Left renal pelvis (tissue), 4 donors: ENCODE measurements at places on chromosomes 3 and 15.

DNA sequence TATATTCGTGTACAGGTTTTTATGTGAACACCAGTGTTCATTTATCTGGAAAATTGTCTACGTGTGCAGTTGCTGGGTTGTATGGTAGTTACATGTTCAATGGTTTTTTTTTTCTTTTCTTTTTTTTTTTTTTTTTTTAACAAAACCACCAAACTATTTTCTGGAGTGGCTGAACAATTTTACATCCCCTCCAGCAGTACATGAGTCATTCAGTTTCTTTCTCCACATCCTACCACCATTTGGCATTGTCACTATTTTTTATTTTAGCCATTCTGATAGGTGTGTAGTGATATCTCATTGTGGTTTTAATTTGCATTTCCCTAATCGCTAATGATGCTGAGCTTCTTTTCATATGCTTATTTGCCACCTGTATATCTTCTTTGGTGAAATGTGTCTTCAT is 256.3 kb upstream of the EOMES start:
- no peak for DNase-seq

- no peak for DNase-seq
Observed at GRCh38 chr3:69005791-69006482, 7.5 kb downstream of the EOGT start.

- no peak for DNase-seq
Observed at GRCh38 chr3:78858174-78858573, 909.6 kb downstream of the ROBO1 start.

DNA sequence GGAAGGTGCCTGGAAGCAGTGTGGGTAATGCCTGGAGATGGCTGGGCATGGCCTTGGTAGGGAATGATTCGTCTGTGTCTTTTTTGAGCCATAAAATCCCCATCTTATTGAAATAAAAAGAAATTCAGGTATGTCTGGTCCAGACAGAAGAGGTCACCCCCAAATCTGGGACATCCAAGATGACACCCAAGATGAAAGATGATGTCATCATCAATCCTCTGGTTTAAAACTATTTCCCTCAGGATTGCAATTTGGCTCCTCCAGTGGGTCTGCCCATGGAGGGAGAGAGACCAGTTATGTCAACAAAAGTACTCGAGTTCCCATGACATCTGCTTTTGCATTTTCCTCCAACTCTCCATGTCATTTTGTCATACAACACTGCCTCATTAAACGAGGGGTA is 16.7 kb upstream of the CCR9 start:
- no peak for DNase-seq

DNA sequence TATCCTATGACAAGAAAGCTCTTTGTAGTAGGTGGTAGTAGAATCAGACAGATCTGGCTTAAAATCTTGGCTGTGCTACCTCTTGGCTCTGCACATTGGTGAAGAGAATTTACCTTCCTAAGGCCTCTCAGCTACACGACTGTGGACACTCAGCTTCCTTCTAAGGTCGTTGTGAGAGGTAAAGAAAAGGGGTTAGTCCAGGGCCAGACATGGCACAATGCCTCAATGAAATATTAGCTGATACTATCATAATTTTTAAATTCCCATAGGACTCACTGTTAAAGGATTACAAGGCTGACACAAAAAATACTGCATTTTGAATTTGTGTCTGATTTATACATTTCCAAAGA is 80.4 kb downstream of the IGF1R start:
- DNase-seq = no peak

DNA sequence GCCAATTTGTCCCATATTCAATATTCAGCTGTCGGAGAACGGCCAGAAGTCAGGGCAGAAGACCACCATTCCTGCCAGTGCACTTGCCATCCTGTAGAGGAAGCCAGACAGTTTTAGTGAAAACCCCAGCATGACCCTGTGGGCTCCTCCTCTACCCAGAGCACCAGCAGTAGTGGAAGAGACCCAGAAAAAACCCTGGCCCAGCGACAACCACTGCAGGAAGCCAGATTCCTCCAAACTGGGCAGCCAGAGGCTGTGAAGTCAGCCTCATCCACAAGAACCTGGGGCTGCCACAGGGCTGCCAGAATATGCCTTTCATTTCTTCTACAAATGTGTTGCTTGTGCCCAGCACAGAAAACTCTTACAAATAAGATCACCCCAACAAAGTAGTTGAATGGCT is 67.3 kb downstream of the HMCES start:
- DNase-seq = no peak

DNA sequence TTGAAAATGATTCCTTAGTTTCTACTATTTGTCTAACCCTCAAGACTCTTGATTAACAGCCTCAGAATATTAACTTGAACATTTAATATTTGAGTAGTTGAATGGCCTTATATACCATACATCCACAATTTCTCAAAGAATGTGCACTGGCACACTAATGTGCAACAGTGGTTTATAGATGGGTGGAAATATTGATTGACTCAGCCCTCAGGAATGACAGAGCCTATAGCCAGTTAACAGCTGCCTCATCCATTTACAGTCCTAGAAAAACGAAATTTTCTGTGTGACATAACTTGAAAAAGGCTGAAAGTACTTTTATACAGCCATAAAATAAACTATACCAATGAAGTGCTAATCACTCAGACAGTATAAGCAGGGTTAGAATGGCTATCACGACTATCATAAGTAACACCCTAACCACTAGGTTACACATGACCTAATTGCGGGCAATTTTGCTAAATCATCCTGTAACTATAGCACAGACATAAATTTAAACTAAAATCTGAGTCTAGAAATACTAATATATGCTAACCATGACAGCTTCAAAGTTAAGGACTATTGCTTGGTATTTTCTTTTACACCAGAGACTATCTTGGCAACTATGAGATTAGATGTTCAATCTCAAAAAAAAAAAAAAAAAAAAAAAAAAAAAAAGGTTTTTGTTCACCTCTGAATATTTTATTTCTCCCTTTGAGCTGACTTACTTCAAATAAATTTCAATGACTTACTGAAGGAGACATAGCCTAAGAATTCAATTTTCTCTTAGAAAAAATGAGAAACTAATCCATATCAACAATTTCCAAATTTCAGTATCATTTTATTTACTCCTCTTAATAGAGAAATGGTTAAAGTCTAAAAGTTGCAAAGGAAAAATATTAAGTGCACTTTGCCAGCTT is 9.3 kb downstream of the SECISBP2L start:
- DNase-seq = no peak
